ENCODE measurements at places on chromosomes 12 and 14.
A peak's percentile ranks its signal among the peaks of the same experiment; 100 is the strongest.

DNA sequence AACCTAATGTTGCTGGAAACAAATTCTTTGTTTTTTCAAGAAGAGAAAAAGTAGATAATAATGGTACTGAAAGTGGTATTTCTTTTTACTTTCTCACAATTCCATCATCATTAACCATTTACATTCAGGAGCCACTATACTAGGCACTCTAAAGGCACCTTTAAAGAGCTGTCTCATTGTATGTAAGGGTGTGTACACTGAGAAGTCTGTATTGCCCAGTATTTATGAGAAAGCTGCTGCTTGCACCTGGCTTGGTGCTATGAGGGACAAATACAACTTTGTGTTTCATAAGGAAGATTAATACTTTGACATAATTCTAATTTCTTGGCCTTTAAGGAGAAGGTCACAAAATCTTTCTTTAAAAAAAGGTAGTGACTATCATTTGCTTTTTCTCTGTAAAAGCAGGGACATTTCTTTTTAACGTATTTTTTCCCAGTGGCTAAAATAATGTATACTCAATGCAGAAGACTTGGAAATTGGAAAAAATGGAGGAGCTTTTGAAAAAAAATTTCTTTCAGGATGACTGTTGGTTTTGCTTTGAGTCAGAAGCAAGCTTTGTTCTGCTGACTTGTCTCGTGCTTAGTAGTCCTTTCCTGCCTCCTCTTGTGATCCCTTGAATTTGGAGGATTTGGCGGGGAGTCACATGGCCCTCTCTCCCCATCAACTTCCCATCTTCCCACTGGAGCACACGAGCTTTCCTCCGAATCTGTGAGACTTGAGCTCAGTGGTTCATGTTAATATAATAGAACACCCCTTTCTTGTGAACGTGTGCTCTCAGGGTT lies 50.1 kb downstream of the RASSF3 start:
- DNase-seq, result no peak

GRCh38 chr12:53758081-53758729 lies 6.4 kb upstream of the CISTR start:
- no peak for DNase-seq

DNA sequence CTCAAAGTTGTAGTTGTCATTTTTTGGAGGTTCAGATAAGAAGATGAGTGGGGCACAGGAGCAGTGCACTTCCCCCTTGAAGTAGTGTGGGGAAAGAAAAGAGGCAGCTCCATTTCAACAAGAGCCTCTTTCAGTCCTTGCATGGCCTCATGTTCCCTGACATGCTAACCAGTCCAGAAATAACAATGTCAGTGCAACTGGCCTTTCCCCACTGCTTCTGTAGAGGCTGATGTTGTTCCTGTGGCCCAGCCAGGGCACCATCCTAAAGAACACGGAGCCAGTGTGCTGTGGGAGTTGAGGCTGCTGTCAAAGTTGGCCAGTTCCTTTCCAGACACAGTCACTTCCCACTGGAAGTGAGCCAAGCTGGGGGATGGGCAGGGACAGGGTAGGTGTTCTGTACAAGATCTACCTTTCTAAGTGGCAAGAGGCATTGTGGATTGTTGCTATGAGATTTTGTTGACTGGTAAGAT lies 77.7 kb upstream of the SLC38A2 start:
- DNase-seq, result no peak

GRCh38 chr14:24360281-24360680 lies 7.7 kb upstream of the NFATC4 start:
- DNase-seq, result no peak

- DNase-seq, result peak; percentile 84
Observed at GRCh38 chr14:75654127-75654732, 6.4 kb downstream of the ERG28 start.

- DNase-seq, result peak; percentile 33
Observed at GRCh38 chr14:28242895-28243294, 523.7 kb upstream of the FOXG1 start.

GRCh38 chr14:83548061-83548839 lies 1981.7 kb upstream of the FLRT2 start:
- DNase-seq, result no peak

Data from D341Med (cell line).